ENCODE measurements at places on chromosomes 4 and X. TPM values are rescaled to one million over a fixed set of nuclear protein-coding genes. Genes with fewer than 3 reads are reported as not detected.
A peak's percentile ranks its signal among the peaks of the same experiment; 100 is the strongest.

- no peaks in the 10 kb centered on the region for H3K27me3 ChIP-seq
- H3K27ac ChIP-seq = no peak overlapping the region
- DNase-seq = no peak
- no peaks in the 10 kb centered on the region for H3K4me1 ChIP-seq
Observed at GRCh38 chr4:24704149-24704548, 91.2 kb upstream of the SOD3 start.

GRCh38 chr4:121199742-121200561 lies 35.8 kb upstream of the TNIP3 start:
- DNase-seq = peak; percentile 18
- no peaks in the 10 kb centered on the region for H3K27me3 ChIP-seq
- H3K4me1 ChIP-seq = no peaks in the 10 kb centered on the region
- no peak overlapping the region for H3K27ac ChIP-seq
- no peaks in the 10 kb centered on the region for H3K36me3 ChIP-seq

GRCh38 chr4:173626277-173626676 lies 96.2 kb upstream of the HAND2 start:
- no peaks in the 10 kb centered on the region for H3K27me3 ChIP-seq
- no peak overlapping the region for H3K27ac ChIP-seq
- H3K36me3 ChIP-seq = no peaks in the 10 kb centered on the region
- H3K4me1 ChIP-seq = no peaks in the 10 kb centered on the region
- no peak overlapping the region for H3K4me3 ChIP-seq

- no peaks in the 10 kb centered on the region for H3K27me3 ChIP-seq
- no peak overlapping the region for H3K27ac ChIP-seq
- H3K36me3 ChIP-seq = no peaks in the 10 kb centered on the region
- DNase-seq = no peak
- H3K4me1 ChIP-seq = no peaks in the 10 kb centered on the region
- no peak overlapping the region for H3K4me3 ChIP-seq
Observed at GRCh38 chrX:37646254-37646653, 39.3 kb upstream of the XK start.

DNA sequence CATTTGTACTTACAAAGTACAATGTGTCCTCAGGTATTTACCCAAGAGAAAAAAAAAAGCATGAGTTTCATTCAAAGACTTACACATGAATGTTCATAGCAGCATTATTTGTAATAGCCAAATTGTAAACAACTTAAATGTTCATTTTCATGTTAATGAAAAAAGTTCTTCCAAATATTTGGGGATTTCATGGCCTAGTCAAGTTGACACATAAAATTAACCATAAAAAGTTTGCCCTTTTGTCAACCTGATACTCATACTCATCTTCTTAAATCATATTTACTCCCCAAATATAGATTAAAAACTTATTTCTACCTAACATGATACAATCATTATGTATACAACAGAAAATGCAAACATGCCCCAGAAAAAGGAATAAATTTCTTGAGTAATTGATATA lies 112.5 kb upstream of the EMCN start:
- H3K27me3 ChIP-seq = no peaks in the 10 kb centered on the region
- H3K4me1 ChIP-seq = no peaks in the 10 kb centered on the region
- no peak overlapping the region for H3K4me3 ChIP-seq

DNA sequence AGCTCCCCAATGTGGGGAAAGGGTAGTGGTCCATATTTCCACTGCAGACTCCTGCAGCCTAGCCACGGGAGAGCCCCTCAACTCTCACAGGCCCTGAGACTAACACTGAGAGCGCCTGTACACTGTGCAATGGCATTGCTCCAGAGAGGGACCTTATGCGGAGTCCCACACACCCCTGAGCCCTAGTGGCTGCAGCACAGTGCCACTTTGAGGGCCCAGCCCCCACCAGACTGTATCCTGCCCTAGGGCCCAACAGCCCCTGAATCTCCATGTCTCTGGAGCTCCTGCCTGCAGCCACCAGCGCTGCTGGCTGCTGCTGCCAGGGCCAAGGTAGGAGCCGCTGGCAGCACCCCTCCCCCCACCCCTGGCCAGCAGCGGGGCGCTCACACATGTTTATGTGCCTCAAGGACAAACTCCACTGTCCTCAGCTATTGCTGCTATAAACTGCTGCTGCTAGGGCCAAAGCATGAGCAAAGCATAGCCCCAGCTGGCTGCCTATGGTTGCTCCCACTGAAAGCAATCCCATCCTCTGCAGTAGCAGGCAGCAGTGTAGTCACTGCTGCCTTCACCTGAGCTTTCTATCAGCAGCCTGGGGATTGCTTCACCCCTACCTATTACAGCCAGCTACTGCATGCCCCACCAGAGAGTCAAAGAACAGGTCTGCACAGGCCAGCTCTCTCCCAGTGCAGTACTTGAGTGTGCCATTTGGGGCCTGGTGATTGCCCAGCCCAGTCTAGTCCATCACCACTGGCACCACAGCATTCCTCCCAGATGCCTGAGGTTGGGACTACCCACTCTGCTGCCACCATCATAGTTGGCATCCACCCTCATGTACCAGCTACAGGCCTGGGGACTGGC lies 24.3 kb downstream of the TMEM154 start:
- DNase-seq = no peak
- no peak overlapping the region for H3K27ac ChIP-seq
- H3K4me1 ChIP-seq = peaks cover 38% of the 10 kb centered on the region
- H3K4me3 ChIP-seq = no peak overlapping the region

DNA sequence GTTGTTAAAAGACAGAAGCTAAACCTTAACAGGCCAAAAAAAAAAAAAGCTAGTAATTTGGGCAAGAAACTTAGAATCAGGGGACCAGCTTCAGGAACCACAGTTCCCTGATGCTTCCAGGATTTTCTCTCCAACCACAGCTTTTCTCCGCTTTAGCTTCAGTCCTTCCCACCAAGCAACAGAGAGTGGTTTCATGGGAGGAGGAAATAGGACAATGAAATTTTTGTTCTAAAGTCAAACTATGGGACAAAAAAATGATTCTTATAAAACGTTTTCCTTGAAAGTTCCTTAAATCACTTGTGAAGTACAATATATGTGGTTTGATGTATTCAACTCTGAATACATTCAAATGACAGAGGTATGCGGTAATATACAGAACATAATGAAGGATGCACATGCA lies 71.0 kb upstream of the DHX15 start:
- H3K4me3 ChIP-seq = no peak overlapping the region
- peaks cover 17% of the 10 kb centered on the region for H3K27me3 ChIP-seq
- H3K27ac ChIP-seq = no peak overlapping the region
- DNase-seq = no peak
- no peaks in the 10 kb centered on the region for H3K36me3 ChIP-seq

DNA sequence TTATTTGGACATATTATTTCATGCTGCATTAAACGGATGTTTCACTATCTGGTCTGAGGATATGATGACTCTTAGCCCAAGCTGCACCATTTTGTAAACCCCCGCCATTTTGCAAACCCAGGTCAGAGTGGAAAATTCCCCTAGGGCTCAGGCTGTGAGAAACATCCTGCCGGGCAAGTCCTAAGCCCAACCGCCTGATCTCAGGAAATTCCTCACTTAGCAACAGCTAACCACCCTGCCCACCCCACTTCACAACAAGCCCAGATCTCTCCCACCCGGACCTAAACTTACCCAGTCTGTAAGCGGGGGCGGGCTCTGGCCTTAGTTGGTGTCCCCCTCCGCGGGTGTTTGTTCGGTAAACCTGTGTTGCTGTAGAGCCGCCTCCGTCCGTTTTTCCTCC lies 2747.1 kb downstream of the PCDH7 start:
- H3K36me3 ChIP-seq = no peaks in the 10 kb centered on the region
- no peaks in the 10 kb centered on the region for H3K4me1 ChIP-seq
- no peak overlapping the region for H3K4me3 ChIP-seq
- no peak for DNase-seq

GRCh38 chrX:119759248-119759766 lies 919 bp downstream of the SOWAHD start:
- H3K27ac ChIP-seq = peak overlapping the region; percentile 70
- H3K4me3 ChIP-seq = peak overlapping the region; percentile 32
- no peak for DNase-seq
- no peaks in the 10 kb centered on the region for H3K36me3 ChIP-seq

DNA sequence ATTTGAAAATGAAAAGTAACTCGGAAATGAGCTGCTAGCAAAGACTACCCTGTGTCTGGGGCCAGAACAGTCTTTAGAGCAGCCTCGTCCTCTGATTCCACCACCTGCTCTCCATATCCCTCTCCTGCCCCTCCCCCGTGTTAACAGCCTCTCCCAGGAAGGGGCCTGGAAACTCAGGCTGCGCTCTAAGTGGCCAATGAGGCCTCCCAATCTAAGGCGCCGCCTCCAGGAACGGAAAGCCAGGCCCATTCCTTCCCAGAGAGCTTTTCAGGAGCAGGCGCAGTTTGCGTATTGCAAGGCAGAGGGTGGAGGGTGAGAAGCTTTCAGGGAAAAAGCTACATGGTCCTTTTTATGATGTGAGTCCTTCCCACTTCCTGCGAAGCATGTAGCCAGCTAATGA lies 31.2 kb downstream of the RS1 start:
- H3K27ac ChIP-seq = no peak overlapping the region
- H3K27me3 ChIP-seq = no peaks in the 10 kb centered on the region
- no peak for DNase-seq
- H3K4me3 ChIP-seq = no peak overlapping the region
- no peaks in the 10 kb centered on the region for H3K36me3 ChIP-seq

DNA sequence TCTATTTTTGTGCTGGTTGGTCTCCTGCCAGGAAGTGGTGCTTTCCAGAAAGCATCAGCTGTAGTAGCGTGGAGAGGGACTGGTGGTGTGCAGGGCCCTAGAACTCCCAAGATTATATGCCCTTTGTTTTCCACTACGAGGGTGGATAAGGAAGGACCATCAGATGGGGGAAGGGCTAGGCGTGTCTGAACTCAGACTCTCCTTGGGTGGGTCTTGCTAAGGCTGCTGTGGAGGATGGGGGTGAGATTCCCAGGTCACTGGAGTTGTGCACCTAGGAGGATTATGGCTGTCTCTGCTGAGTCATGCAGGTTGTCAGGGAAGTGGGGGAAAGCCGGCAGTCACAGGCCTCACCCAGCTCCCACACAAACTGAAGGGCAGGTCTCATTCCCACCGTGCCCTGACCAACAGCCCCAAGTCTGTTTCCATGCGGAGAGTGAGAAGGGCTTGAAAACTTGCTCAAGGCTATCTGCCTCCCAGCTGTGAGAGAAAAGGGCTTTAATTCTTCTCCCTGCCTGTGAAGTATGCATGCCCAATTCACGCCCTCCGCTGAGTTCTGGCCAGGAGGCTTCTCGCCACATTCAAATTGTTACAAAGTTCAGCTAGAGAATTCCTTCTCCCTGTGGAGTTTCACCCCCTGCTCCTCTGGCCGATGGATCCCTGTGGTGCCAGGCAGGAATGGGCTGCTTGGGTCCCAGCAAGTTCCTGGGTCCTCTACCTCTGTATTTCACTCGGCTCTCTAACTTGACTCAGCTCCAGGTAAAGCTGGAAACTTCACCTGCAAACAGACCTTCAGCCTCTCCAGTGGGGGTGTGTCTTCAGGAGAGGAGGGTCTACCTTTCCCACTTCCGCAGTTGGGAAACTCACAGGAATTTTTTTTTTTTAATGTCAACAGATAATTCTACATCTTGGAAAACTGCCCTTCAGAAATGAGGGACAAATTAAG lies 7.7 kb upstream of the CSTF2 start:
- no peak for DNase-seq
- no peak overlapping the region for H3K4me3 ChIP-seq
- H3K27me3 ChIP-seq = peaks cover 3% of the 10 kb centered on the region
- no peaks in the 10 kb centered on the region for H3K4me1 ChIP-seq
- no peaks in the 10 kb centered on the region for H3K36me3 ChIP-seq

DNA sequence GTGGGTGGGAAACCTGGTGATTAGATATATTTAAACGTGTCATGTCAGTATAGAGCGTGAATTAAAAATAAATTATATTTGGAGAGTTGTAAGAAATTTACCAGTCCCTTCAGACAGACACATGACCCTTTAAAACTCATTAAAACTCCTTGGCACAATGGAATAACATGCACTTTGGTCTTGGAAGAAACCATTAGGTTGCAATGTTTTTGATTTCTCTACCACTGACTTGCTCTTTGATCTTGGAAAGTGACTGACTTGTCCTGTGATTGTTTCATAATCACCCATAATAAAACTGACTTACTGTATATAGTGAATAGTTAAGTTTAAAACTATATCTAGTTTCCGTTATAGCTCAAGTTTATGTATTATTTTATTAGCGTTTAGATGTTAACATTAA lies 35.8 kb downstream of the FHL1 start:
- H3K4me1 ChIP-seq = no peaks in the 10 kb centered on the region
- DNase-seq = no peak
- H3K27ac ChIP-seq = no peak overlapping the region
- no peaks in the 10 kb centered on the region for H3K27me3 ChIP-seq
- H3K4me3 ChIP-seq = no peak overlapping the region

DNA sequence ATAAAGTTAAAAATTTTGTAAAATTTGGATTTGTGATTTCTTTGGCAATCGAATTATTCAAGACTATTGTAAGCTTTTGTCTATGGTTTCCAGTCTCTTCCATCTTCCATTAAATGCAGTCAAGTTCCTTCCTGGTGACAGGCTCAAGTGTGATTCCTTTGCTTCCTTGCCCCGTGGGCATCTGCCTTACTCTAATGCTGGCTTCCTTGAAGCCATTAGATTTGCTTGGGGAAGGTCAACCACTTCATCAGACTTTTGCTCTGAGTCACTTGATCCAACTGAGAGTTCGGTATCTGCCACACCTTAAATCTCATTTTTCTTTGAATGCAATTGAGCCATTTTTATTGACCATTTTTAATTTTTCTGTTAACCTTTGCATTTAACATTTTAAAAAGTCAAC lies 648.8 kb downstream of the SPOCK3 start:
- no peak overlapping the region for H3K4me3 ChIP-seq
- no peaks in the 10 kb centered on the region for H3K36me3 ChIP-seq
- H3K4me1 ChIP-seq = no peaks in the 10 kb centered on the region
- H3K27ac ChIP-seq = no peak overlapping the region
- DNase-seq = no peak

- no peaks in the 10 kb centered on the region for H3K4me1 ChIP-seq
- no peaks in the 10 kb centered on the region for H3K36me3 ChIP-seq
- DNase-seq = no peak
- H3K4me3 ChIP-seq = no peak overlapping the region
- H3K27me3 ChIP-seq = no peaks in the 10 kb centered on the region
Observed at GRCh38 chrX:125132274-125132673, 187.4 kb upstream of the TEX13C start.

GRCh38 chr4:89765966-89766365 lies 71.0 kb downstream of the SNCA start:
- H3K27ac ChIP-seq = no peak overlapping the region
- H3K4me1 ChIP-seq = no peaks in the 10 kb centered on the region
- no peak for DNase-seq
- no peaks in the 10 kb centered on the region for H3K27me3 ChIP-seq

GRCh38 chr4:39924014-39924413 lies 53.7 kb downstream of the PDS5A start:
- no peaks in the 10 kb centered on the region for H3K27me3 ChIP-seq
- DNase-seq = no peak
- H3K36me3 ChIP-seq = peaks cover 11% of the 10 kb centered on the region
- no peak overlapping the region for H3K4me3 ChIP-seq
- H3K4me1 ChIP-seq = no peaks in the 10 kb centered on the region

GRCh38 chr4:179750374-179750773 lies 2308.1 kb upstream of the AGA start:
- H3K27ac ChIP-seq = no peak overlapping the region
- H3K27me3 ChIP-seq = no peaks in the 10 kb centered on the region

GRCh38 chr4:123980736-123981300 lies 584.2 kb downstream of the SPRY1 start:
- no peaks in the 10 kb centered on the region for H3K4me1 ChIP-seq
- H3K27ac ChIP-seq = no peak overlapping the region
- DNase-seq = no peak
- H3K36me3 ChIP-seq = no peaks in the 10 kb centered on the region

RTL5 gene
- polyA plus RNA-seq = 1.1 TPM

LUZP4 gene
- polyA plus RNA-seq = not detected

RAB40AL gene
- 0.45 TPM for polyA plus RNA-seq

TLR10 gene
- polyA plus RNA-seq = 24.9 TPM

GRK4 gene
- 0.92 TPM for polyA plus RNA-seq

EGF gene
- polyA plus RNA-seq = not detected

HSD17B13 gene
- 0.63 TPM for polyA plus RNA-seq

EDA gene
- 0.10 TPM for polyA plus RNA-seq

Data from B cell (primary cell).